ENCODE measurements at places on chromosomes 11 and 22. TPM values are rescaled to one million over a fixed set of nuclear protein-coding genes. Genes with fewer than 3 reads are reported as not detected.

UPB1 gene
- 0.27 TPM for polyA plus RNA-seq

CYB5R2 gene
- polyA plus RNA-seq, result 5.0 TPM

C1QTNF4 gene
- 5.4 TPM for polyA plus RNA-seq

- peaks cover 23% of the 10 kb centered on the region for H3K36me3 ChIP-seq
- H3K4me3 ChIP-seq, result no peak overlapping the region
- no peak for DNase-seq
- H3K4me1 ChIP-seq, result no peaks in the 10 kb centered on the region
Measured at GRCh38 chr11:134238956-134239355, 14.2 kb downstream of the THYN1 start.

- no peak overlapping the region for H3K4me3 ChIP-seq
- no peaks in the 10 kb centered on the region for H3K27me3 ChIP-seq
- peaks cover 12% of the 10 kb centered on the region for H3K4me1 ChIP-seq
- H3K27ac ChIP-seq, result no peak overlapping the region
- H3K36me3 ChIP-seq, result no peaks in the 10 kb centered on the region
- peak; percentile 1 for DNase-seq
Measured at GRCh38 chr11:105000797-105001196, 22.2 kb downstream of the CASP5 start.

DNA sequence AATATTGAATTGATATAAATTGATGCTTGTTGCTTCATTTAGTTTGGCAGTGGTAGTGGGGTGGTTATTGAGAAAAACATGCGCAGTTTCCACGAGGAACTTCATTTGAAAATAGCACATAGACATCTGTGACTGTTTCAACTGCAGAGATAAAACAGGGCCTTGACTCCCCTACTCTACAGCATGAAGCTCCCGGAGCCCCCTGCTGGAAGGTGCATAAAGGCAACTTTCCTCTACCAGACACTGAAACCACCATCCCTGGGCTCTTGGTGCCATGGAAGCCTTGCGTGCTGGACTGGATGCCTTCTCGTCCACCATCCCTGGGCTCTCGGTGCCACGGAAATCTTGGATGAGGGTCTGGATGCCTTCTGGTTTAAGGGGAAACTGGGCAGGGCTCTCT, 195.9 kb downstream of the CSNK2A3 start:
- no peak overlapping the region for H3K27ac ChIP-seq
- no peaks in the 10 kb centered on the region for H3K27me3 ChIP-seq
- H3K4me3 ChIP-seq, result no peak overlapping the region
- no peaks in the 10 kb centered on the region for H3K36me3 ChIP-seq

DNA sequence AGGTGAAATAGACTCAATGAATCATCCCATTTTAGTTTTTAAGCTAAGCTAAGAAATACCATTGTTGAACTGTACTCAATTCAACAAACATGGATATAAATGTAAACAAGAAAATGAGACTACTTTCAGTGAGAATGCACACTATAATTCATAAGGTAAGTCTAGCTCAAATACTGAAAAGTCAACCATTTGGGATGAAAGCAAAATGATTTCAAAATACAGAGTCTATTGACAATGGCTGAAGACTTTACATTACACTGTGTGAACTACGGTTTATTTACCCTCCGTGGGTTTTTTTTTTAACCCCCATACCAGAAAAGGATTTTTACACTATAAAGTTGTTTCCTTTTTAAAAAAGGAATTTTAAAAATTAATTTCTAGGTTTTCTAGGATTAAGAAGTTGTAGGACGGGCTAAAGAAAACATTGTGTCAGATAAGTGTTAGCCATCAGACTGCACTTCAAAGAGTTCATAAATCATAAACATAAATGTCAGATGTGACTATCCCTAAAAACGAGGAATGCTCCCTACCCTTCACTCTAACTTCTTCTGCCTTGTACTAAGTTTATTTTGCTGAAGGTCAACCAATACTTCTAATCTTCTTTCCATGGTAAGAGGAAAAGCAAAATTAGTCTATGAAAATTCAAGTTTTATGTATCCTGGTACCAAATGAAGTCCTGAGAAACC, 83.0 kb downstream of the FCHSD2 start:
- no peak overlapping the region for H3K27ac ChIP-seq
- H3K36me3 ChIP-seq, result no peaks in the 10 kb centered on the region
- no peaks in the 10 kb centered on the region for H3K4me1 ChIP-seq
- H3K4me3 ChIP-seq, result no peak overlapping the region
- H3K27me3 ChIP-seq, result no peaks in the 10 kb centered on the region

- no peaks in the 10 kb centered on the region for H3K36me3 ChIP-seq
- no peaks in the 10 kb centered on the region for H3K27me3 ChIP-seq
- H3K4me3 ChIP-seq, result no peak overlapping the region
Measured at GRCh38 chr22:35661464-35661863, 13.2 kb downstream of the APOL6 start.

DNA sequence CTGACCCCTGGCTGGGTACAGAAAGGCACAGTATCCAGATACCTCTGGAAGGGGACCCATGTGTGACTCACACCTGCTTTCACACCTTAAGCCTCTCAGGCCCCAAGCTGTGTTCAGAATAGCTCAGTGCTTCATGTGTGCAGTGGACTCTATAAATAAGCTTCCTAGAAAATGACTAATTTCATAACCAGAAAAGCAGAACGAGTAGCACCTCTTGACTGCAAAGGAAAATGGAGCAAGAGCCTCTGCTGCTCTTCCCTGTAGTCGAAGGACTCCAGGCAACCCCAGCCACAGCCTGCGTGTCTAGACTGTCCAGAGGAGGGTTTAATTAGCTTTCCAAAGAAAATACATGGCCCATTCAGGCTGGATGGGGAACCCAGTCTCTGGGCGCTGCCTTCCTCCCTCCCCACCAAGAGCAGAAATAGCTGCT, 23.1 kb downstream of the PTPN5 start:
- no peak overlapping the region for H3K27ac ChIP-seq
- H3K4me3 ChIP-seq, result no peak overlapping the region
- H3K27me3 ChIP-seq, result peaks cover 3% of the 10 kb centered on the region

GRCh38 chr11:28697920-28698827, 590.0 kb downstream of the METTL15 start:
- no peaks in the 10 kb centered on the region for H3K27me3 ChIP-seq
- H3K4me3 ChIP-seq, result no peak overlapping the region
- H3K36me3 ChIP-seq, result no peaks in the 10 kb centered on the region
- no peak overlapping the region for H3K27ac ChIP-seq
- peak; percentile 60 for DNase-seq

- DNase-seq, result peak; percentile 80
- peaks cover 4% of the 10 kb centered on the region for H3K4me1 ChIP-seq
- H3K36me3 ChIP-seq, result no peaks in the 10 kb centered on the region
Measured at GRCh38 chr22:43090130-43090789, 1.1 kb upstream of the TTLL1 start.

Data from endothelial cell of umbilical vein (primary cell).